ENCODE measurements at places on chromosomes 11 and 22.

- DNase-seq: no peak
Observed at GRCh38 chr11:76252631-76253070, 46.3 kb upstream of the WNT11 start.

- no peak for DNase-seq
Observed at GRCh38 chr11:120285256-120285655, 39.8 kb upstream of the TLCD5 start.

- DNase-seq: no peak
Observed at GRCh38 chr11:121533601-121534000, 80.8 kb upstream of the SORL1-AS1 start.

DNA sequence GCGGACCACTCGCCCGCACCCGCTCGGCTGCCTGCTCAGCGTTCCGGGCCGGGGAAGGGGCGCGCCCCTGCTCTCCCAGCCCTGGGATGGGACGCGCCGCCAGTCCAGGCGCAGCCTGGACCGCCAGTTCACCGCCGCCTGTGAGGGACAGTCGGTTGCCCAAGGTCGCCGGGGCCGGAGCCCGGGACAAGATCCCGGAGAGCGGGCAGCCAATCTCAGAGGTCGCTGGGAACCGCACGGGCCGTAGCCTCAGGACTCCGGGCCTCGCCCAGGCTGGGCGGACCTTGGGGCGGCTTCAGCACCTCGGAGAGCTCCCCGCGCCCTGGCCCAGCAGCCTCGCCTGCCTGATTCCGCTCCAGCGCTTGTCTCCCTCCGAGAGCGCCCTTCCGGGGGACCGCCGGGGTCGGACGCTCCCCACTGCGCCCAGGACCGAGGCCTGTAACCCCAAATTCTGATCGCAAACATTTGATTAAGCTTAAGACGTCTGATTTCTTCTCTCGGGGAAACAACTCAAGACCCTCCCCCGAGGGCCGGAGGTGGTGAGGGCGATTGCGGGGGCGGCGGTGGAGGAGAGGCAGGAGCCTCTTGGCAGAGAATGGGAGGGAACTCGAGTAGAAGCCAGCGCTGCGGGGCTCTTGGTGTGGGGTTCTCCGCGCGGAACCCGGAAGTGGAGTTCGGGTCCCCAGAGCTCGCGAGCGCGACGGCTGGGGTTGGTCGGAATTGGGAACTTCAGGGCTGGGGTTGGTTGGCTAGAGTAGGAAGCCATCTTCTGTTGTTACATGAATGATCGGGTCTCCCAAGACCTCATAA, 1.1 kb upstream of the CHRM4 start:
- DNase-seq: peak; percentile 49

- no peak for DNase-seq
Observed at GRCh38 chr11:76654980-76655379, 15.6 kb downstream of the LRRC32 start.

DNA sequence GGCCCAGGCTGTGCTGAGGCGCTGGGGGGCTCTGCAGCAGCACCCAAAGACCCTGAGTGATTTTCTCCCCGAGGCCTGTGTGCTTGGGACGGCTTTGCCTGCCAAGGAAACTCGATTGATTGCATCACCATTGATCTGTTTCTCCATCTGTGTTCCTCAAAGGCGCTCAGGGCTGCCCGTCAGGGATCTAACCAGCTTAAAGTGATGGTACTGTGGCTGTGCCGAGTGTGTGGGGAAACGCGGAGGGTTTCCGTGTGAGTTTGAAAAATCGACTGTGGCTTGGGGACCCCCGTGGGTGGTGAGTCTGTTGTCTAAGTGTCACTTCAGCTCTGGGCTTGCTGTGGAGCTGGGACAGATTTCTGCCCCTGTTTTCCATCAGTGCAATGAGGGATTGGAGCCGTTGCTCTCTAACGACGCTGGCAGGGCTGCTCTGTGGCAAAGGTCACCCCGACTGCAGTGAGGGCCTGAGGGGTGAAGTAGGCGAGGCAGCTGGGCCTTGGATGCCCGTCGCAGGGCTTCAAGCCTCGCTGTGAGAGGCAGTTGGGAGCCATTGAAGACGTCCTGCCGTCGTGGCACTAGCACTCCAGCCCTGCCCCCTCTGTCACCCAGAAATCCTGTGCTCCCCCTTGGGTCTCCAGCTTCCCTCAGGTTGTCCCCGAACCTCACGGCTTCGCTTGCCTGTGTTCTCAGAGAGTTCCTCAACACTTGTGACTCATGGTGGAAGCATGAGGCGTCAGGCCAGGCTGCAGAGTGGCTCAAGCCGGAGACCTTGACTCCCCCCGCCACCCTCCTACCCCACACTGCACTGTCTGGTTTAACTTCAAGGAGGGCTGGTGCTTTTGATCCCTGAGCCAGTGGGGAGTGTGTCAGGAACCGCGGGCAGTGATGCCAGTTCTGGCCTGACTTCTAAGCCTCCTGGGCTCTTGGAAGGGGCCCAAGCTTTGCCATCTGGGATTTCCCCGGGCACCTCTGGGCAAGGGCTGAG, 21.8 kb downstream of the CACNA1I start:
- DNase-seq: no peak

GRCh38 chr11:24609192-24610119, 112.6 kb downstream of the LUZP2 start:
- DNase-seq: no peak

DNA sequence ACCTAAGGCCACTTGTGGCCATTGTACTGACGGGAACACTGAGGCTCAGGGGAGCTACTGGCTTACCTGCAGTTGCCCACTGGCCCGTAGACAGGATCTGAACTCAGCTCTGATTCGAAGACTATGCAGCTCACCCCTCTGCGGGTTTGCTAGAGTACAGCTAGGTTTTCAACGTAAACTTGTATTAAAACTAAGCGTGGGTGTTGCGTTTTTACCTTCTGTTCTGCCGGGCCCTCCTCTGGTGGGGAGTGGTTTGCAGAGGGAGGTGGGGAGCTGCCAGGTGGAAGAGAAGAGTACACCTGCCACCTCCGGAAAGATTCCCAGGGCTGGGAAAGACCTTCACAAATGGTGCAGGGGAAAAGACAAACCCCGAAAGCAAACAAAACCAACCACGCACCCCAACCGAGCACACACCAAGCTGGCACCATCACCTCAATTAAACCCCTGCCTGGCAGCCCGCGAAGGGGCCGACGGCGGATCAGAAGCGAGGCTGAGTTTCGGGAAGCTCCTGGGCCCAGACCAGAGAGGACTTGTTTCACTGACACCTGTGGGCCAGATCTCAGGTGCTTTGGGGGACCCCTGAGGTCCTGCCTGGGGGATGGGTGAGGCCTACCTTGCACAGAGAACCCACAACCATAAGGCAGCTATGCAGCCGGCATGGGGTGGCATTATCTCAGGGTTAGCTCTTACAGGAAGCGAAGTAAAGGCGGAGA, 37.7 kb downstream of the SHISAL1 start:
- DNase-seq: no peak

GRCh38 chr11:130457623-130458409, 9.4 kb downstream of the ADAMTS15 start:
- no peak for DNase-seq

GRCh38 chr22:20155330-20156041, 4.6 kb upstream of the CCDC188 start:
- DNase-seq: no peak

GRCh38 chr11:133136376-133136775, 395.9 kb downstream of the OPCML start:
- no peak for DNase-seq

DNA sequence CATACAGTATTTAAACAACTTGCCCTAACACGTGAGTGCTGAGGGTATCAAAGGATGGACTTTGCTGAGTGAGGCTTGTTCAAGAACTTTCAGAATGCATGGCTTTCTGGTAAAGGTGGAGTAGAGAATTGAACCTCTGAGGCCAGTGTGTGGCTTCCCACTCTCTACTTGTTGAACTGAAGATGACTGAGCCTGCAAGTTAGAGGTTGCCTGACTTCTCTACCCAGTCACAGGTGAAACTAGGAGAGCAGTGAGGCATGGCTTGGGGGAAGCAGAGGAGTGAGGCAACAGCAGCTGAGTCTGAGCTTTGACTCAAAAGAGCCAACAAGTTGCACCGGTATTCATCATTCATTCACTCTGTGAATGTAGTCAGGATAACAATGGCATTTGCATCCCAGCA, 256.4 kb upstream of the SESN3 start:
- no peak for DNase-seq

GRCh38 chr11:83097429-83098075, 25.9 kb upstream of the RAB30 start:
- DNase-seq: no peak

GRCh38 chr11:57429946-57430345, 3.0 kb upstream of the SLC43A3 start:
- no peak for DNase-seq

GRCh38 chr11:128346804-128347203, 240.6 kb downstream of the ETS1 start:
- DNase-seq: no peak

DNA sequence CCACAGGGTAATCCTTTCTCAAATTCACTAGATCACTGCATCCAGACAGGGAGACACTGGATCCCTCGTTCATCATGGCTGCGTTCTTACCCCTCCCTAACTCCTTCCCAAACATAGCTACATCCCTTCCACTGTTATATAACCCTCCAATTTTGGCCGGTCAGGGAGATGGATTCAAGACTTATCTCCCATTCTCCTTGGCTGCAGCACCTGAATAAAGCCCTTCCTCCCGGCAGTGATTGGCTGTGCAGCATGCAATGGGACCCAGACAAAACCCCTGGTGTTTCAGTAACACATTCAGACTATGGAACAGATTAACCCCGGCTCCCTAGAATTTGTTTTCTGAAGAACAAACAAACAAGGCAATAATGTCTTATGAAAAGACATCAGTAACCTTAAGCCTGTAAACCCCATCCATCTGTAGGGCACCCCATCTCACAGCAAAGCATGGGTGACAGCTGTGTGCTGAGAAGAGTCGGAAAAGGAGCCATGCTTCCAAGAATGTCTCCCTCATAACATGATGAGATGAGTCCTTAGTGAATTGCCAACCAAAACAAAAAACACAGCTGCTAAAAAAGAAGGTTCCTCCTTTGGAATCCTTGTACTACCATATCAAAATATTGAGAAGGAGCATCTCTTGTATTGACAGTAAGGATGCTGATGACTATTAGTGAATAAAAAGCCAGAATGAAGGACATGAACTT, 5.0 kb downstream of the MIF start:
- DNase-seq: no peak

GRCh38 chr11:75463106-75463774, 30.2 kb upstream of the KLHL35 start:
- DNase-seq: no peak

DNA sequence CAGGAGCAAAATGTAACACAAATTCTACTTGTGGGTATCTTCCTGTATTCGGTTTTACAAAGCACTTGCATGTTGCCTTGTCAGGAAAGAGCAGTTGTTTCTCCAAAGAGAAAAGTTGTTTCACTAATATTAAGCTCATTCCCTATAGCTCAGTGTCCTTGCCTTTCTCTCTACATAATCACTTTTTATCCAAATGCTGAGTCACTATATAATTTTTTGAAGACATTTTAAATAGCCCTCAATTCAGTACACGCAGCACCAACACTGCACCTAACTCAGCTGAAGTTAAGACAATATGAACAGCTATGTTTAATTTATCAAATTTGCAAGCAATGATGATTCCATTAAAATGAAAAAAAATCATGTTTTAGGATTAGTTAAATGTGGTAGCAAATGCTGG, 14.5 kb upstream of the MRTFA start:
- no peak for DNase-seq

DNA sequence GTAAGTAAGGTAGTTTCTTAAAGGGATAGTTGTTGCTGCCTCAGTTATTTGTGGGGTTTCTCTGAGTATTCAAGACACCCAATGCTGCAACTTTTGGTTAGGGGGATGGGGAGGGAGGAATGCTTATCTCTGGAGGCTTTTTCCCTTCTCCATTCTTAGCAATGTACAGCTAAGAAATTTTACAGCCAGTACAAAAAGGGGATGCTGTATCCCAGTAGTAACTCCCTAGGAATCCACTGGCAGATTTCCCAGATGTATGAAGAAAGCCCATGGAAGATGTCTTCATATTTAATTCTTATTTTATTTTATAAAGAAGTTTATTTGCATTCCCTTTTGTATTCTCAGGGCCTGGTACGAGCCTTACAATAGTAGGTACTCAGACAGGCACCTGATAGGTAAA, 154.8 kb downstream of the ENTHD1 start:
- no peak for DNase-seq

DNA sequence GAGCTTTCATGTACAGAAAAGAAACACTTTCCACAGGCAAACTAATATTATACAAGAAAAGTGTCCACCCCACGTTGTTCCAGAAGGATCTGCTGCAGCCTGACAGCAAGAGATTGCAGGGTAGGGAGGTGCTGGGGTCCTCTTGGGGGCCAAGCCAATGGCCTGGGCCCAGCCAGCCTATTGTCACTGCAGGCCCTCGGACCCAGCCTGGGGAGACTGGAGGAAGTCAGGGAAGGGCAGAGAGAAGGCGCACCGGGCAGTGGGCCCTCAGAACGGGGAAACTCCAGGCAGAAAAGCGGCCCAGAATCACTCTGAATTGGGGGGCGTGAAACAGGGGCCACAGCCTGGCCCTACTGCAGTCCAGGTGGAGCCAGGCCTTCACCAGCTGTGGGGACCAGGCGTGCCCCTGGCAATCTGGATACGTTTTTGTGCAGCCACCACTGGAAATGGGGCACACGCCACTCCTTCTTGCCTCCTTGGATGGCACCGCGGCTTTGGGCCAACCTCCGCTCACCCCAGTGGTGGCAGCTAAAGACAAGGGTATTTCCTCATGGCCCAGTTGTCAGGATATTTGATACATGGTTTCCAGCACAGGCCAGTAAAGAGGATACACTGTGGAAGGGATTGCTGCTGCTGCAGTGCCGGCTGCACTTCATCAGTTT, 3.9 kb upstream of the NAP1L4 start:
- no peak for DNase-seq

DNA sequence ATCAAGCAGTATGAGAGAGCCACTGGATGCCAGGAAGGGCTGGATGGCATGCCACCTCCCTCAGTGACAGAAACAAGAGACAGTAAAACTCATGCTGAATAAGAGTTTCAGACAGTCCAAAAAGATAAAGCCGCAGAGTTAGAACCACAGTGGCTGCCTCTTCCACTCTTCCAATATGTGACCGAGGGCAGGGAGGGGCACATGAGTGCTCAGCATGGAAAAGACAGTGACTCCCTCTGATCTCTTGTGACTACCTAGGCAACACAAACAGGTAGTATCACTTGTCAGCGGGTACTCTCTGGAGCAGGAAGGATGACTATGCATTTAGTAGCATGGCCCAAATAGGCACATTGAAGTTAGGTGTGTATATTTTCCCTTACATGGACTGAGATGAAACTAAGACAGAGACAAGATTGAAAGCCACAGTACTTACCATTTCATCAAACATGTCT, 295.4 kb downstream of the CADM1 start:
- no peak for DNase-seq

GRCh38 chr22:33391298-33391697, 333.1 kb upstream of the SYN3 start:
- no peak for DNase-seq

- no peak for DNase-seq
Observed at GRCh38 chr11:116644201-116644940, 128.4 kb downstream of the BUD13 start.

- no peak for DNase-seq
Observed at GRCh38 chr11:65043881-65044501, 3.0 kb downstream of the SAC3D1 start.

Data from activated CD4-positive, CD25-positive, alpha-beta regulatory T cell treated with anti-CD3 and anti-CD28 coated beads, Interleukin-2, amount 50 U/mL, for 16 hours (primary cell).